ENCODE measurements at places on chromosomes 12 and 14. TPM values are rescaled to one million over a fixed set of nuclear protein-coding genes. Genes with fewer than 3 reads are reported as not detected.

- DNase-seq: no peak
Observed at GRCh38 chr14:88079624-88080023, 74.7 kb downstream of the GPR65 start.

GRCh38 chr12:87311206-87311605 is 718.0 kb downstream of the C12orf50 start:
- no peak for DNase-seq

GRCh38 chr14:64786296-64787149 is 82.3 kb downstream of the PLEKHG3 start:
- DNase-seq: no peak

GRCh38 chr14:73736842-73737241 is 22.7 kb upstream of the PNMA1 start:
- DNase-seq: no peak

FGF6 gene
- not detected for total RNA-seq

Measured in RPMI7951 (cell line).